Hypothalamus (tissue), 51 donors: ENCODE measurements at places on chromosomes 13 and 19.
A peak's percentile ranks its signal among the peaks of the same experiment; 100 is the strongest.

GRCh38 chr19:11356676-11357550 lies 1.7 kb downstream of the PLPPR2 start:
- no peak for DNase-seq

- DNase-seq, result no peak
These were observed 42.6 kb downstream of the EFNB2 start for GRCh38 chr13:106492588-106493475.

DNA sequence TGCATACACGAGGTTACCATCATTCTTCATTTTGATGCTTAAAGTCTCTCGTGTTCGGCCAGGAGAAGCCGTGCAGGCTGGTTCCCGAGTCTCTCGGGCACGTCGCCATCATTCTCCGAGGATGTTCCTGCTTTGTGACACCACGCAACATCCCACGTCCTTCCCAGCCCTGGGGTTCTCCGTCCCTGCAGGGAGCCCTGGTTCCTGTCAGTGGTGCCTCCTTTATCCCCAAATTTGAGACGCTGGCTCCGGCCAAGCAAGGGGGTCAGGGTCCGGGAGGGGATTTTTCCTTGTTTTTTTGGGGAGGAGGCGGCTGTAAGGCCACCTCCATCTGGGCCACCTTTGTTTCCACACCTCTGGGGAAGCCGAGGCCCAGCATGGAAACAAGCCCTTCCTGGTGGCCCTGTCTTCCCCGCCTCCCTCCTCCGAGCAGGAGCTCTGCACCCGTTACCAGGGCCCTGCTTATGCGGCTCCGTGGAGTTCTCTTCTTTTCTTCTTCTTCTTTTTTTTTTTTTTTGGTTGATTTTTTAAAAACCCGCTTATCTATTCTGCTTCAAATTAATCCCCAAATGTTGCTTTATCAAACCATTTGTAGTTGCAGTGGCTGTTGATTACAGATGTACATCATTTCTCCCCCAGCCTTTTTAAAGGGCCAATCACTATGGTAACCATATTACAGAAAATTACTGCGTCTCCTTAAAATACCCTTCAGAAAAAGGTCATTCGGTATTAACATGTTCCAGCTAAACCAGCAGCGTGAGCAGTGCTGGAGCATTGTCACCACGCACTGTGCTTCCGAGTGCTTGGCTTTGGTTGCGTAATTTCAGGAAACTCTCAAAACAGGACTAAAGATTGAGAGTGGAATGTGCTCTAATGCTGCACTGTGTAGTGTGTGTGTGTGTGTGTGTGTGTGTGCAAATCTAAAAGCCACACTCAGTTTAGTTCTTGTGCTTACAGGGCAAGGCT lies 50.4 kb downstream of the TEX29 start:
- no peak for DNase-seq

- DNase-seq, result no peak
These were observed 19.4 kb downstream of the CEACAM21 start for GRCh38 chr19:41595258-41595889.

GRCh38 chr19:39152066-39152465 lies 26.5 kb downstream of the PAK4 start:
- DNase-seq, result no peak

GRCh38 chr19:7953576-7953975 lies 10.1 kb upstream of the TIMM44 start:
- DNase-seq, result no peak

GRCh38 chr19:1213391-1214286 lies 8.1 kb downstream of the STK11 start:
- no peak for DNase-seq

- no peak for DNase-seq
These were observed 6.8 kb downstream of the CDX2 start for GRCh38 chr13:27962128-27962841.

DNA sequence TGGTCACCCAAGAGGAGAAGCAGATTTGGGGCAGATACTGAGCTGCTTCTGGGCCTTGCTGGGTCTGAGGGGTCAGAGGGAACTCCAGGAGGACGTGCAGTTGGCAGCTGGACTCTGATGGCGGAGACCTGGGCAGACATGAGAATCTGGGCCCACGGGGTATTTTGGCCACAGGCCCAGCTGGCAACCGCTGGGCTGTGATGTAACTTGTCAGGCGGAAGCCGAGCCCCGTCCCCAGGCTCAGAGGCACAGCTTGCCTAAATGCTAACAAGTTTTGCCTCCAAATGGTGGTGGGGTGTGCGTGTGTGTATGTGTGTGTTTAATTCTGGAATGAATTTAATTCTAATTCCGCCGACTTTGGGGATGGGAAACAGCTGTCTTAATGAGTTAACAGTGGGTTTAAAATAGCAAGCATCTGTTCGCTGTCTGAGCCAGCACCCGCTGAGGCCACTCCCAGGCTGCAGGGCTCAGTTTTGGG lies 11.6 kb downstream of the ZNRF4 start:
- no peak for DNase-seq

DNA sequence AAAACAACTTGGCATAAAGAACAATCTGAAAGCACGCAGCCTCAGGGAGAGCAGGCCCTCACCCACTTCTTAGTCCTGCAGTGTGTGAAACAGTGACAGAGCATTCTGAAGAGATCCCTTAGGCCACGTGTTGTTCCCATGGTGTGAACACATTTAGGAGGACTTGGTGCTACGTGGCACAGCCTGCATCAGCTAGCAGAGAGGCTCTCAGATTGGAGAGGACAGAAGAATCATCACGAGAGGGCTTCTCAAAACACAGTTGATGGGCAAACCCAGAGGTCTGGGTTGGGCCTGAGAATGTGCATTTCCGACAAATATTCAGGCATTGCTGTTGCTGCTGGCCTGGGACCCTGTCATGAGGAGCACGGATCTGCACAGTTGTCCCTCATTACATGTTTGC lies 26.1 kb upstream of the TFDP1 start:
- no peak for DNase-seq

DNA sequence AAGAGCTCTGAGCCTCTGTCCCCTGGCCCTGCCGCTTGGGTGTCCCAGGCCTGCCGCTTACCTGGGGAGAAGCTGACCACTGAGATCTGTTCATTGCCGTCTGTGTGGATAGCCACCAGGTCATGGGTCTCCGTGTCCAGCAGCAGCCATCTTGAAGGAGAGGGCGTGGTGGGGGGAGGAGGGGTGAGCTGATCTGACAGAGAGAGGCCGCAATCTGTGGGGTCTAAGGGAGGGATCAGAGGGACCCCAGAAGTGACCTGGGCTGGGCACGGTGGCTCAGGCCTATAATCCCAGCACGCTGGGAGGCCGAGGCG lies 14.6 kb upstream of the GPR4 start:
- no peak for DNase-seq

GRCh38 chr19:13931391-13932148 lies 6.6 kb downstream of the PODNL1 start:
- no peak for DNase-seq

GRCh38 chr13:97627566-97627965 lies 193.6 kb downstream of the RAP2A start:
- DNase-seq, result no peak

DNA sequence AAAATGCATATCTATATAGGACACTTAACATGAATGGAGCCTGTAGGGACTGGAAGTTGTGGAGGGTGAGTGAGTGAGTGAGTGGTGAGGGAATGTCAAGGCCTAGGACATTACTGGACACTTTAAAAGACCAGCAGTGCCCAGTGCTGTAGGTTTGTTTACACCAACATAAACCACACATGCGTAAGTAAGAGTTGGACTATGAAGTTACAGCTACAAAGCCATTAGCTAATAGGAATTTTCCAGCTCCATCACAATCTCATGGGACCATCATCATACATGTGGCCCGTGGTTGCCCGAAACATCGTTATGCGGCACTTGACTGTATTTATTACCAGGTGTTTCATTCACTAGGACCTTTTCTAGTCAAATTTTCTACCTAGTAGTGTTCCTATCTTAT lies 49.2 kb downstream of the LATS2 start:
- DNase-seq, result no peak

DNA sequence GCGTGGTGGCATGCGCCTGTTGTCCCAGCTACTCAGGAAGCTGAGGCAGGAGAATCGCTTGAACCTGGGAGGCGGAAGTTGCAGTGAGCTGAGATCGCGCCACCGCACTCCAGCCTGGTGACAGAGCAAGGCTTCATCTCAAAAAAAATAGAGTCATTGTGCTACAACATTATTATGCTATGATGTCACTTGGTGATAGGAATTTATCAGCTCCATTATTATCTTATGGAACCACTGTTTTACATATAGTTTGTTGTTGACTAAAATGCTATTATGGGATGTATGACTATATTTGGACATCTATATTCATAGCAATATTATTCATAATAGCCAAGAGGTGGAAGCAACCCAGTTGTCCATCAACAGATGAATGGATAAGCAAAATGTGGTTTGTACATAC lies 26.4 kb upstream of the SLC7A1 start:
- no peak for DNase-seq

- no peak for DNase-seq
These were observed 10.1 kb upstream of the SOX1 start for GRCh38 chr13:112056739-112057438.

GRCh38 chr13:53064731-53065130 lies 36.1 kb downstream of the OLFM4 start:
- no peak for DNase-seq

GRCh38 chr13:85725433-85725832 lies 73.8 kb downstream of the SLITRK6 start:
- no peak for DNase-seq

DNA sequence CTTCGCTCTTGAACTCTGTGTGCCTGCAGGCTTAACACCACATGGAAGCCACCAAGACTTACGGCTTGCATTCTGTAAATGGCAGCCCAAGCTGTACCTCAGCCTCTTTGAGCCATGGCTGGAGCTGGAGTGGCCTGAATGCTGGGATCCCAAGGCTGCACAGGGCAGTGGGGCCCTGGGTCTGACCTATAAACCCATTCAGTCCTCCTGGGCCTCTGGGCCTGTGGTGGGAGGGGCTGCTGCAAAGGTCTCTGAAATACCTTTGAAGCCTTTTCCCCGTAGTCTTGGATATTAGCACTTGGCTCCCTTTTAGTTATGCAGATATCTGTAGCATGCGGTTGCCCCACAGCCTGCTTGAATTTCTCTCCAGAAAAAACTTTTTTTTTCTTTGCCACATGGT lies 8.2 kb downstream of the TM9SF2 start:
- no peak for DNase-seq

DNA sequence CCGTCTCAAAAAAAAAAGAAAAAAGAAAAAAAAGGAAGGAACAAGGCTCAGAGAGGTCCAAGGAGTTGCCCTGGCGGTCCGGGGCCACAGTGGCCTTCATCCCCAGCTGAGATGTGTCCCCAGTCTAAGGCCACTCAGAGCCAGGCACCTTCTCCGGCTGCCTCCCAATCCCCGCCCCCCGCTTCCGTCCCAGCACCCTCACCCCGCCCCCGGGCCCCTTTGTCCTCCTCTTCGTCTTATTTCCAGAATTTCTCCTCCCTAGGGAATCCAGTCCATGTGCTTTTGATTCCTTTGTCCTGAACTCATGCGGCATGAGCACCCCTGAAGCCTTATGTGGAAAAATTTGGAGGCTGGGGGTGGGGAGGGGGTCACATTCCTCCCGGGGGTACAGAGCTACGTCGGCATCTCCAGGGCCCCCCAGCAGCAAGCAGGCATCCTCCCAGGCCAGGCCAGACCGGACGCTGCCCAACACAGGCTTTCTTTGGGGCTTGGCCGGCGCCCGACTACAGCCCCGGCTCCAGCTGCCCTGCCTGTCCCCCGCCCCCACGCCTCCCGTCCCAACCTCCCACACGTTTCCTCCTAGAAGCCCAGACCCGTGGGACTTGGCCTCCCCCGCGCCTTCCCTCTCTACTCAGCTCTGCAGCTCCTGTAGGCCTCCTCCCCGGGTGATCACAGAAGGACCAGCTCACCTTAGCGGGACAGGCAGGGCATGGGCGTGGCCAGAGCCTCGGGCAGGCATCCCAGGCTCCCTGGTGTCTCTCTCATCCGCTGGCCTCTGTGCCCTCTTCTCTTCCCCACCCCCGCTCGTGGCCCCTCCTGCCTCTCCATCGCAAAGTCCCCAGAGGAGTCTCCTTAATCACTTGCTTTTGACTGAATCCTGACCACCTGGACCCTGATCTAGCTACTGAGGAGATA lies 17.8 kb upstream of the ADGRE5 start:
- peak; percentile 12 for DNase-seq

GRCh38 chr19:11456659-11457058 lies 21.2 kb downstream of the PRKCSH start:
- DNase-seq, result no peak

DNA sequence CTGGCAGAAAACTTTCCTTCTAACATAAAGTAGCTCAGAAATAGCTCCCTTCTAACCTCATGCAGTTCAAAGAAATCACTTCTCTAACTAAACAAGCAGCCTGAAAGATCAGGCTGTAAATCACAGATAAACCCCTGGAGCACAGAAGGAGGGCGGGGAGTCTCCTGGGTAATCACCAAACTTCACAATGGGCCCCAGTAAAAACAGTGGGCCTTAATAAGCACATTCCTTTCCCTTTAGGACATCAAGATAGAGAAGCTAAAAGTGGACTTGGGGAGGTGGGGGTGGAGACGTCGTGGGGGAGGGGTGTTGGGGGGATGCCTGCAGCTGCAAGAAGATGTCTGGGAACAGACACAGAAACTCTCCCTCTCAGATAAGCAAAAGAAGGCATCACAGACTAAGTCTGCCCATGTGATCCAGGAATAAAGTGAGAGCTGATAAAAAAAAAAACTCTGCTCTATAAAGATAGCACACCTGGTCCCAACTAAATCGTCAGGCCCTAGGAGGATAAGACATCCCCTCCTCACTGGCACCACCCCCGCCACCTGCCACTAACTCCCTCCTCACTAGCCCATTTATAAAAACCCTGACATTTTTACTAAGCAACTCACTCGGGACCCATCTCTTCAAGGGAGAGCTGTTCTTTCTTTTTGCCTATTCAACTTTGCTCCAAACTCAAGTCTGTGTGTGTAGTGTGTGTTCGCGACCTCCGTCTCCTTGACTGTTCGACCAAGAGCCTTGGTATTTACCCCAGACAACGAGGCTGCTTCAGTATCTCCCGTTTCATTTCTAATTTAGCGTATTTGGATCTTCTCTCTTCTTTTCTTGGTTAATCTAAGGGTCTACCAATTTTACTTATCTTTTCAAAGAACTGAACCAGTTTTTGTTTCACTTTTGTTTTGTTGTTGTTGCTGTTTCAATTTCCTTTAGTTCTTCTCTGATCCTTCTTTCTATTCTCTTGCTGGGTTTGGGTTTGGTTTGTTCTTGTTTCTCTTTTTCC lies 31.7 kb downstream of the DNAJC15 start:
- no peak for DNase-seq

- no peak for DNase-seq
These were observed 130.9 kb downstream of the DIAPH3 start for GRCh38 chr13:60032851-60033250.

DNA sequence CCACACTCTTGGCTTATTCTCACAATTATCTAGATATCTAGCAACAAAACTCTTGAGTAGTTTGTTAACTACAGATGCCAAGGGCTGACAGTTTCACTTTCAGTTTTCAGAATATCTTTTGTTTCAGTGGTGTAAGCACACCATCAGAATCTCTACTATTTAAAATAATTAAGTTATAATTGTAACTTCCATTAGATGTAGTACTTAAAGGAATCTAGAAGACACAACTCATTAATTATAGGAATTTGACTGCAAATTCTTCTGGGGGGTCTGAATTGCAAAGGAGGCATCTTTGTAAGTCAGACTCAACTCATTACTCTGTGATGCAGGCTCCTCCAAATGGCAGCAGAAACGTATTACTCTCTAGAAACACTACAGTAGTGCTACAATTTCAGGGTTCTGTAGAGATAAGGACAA lies 44.9 kb upstream of the USPL1 start:
- no peak for DNase-seq

- DNase-seq, result no peak
These were observed 3.5 kb upstream of the C19orf25 start for GRCh38 chr19:1482361-1483130.

- DNase-seq, result no peak
These were observed 262.8 kb upstream of the RFC3 start for GRCh38 chr13:33554919-33555791.
